ENCODE measurements at places on chromosomes 6 and 20. TPM values are rescaled to one million over a fixed set of nuclear protein-coding genes. Genes with fewer than 3 reads are reported as not detected.

GRCh38 chr6:138765896-138766655, 7.5 kb upstream of the CCDC28A start:
- no peaks in the 10 kb centered on the region for H3K4me1 ChIP-seq
- no peaks in the 10 kb centered on the region for H3K36me3 ChIP-seq
- no peak overlapping the region for H3K4me3 ChIP-seq
- H3K27me3 ChIP-seq, result no peaks in the 10 kb centered on the region

GINS1 gene
- 5.8 TPM for total RNA-seq

TAAR8 gene
- not detected for total RNA-seq

CAGE1 gene
- not detected for total RNA-seq

DNA sequence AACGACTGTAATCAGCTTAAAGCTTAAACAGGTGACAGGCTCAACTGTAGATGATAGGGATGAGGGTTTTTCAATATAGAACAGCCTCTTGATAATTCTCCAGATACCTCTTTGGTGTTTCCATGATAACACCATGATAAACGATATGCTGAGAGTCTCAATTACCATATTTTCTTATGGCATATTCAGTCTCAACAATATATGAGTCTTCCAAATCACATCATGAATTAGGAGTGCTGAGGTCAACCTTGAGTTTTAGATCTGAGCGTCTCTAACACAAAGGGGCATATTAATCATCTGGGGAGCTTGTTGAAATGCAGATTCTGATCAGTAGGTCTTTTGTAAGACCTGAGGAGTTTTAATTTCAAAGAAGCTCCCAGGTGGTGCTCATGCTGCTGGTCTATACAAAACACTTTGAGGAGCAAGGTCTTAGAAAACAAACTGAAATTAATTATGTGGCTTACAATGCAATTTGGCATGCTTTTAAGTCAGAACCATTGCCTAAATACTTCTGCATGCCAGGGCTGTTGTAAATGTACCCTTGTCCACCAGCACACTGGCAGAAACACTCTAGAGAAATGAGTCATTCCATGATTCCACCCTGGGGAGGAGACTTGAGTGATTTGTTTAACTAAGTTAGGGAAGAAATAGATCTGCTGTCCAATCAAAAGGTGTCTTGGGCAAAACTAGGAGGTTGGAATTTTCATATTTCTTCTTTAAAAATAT, 49.6 kb downstream of the PTCHD4 start:
- H3K27ac ChIP-seq, result no peak overlapping the region
- H3K36me3 ChIP-seq, result no peaks in the 10 kb centered on the region
- no peaks in the 10 kb centered on the region for H3K27me3 ChIP-seq
- H3K4me3 ChIP-seq, result no peak overlapping the region
- DNase-seq, result no peak

- no peaks in the 10 kb centered on the region for H3K27me3 ChIP-seq
- H3K27ac ChIP-seq, result no peak overlapping the region
- H3K4me3 ChIP-seq, result no peak overlapping the region
These were observed 95.1 kb upstream of the SIM1 start for GRCh38 chr6:100559859-100560258.

SLC13A3 gene
- total RNA-seq, result not detected

- H3K36me3 ChIP-seq, result no peaks in the 10 kb centered on the region
- no peaks in the 10 kb centered on the region for H3K4me1 ChIP-seq
- DNase-seq, result no peak
- H3K4me3 ChIP-seq, result no peak overlapping the region
- H3K27ac ChIP-seq, result no peak overlapping the region
These were observed 39.5 kb upstream of the PRSS16 start for GRCh38 chr6:27208042-27208441.

GRCh38 chr6:141482796-141483597, 649.7 kb upstream of the GJE1 start:
- no peaks in the 10 kb centered on the region for H3K27me3 ChIP-seq
- H3K4me1 ChIP-seq, result no peaks in the 10 kb centered on the region
- no peak overlapping the region for H3K27ac ChIP-seq
- DNase-seq, result peak; percentile 11
- H3K36me3 ChIP-seq, result no peaks in the 10 kb centered on the region

GRCh38 chr20:21522481-21523280, 8.8 kb upstream of the NKX2-2 start:
- peaks cover 12% of the 10 kb centered on the region for H3K4me1 ChIP-seq
- peaks cover 78% of the 10 kb centered on the region for H3K27me3 ChIP-seq
- no peaks in the 10 kb centered on the region for H3K36me3 ChIP-seq
- H3K27ac ChIP-seq, result no peak overlapping the region

GRCh38 chr20:23257848-23258746, 92.5 kb upstream of the NXT1 start:
- no peaks in the 10 kb centered on the region for H3K4me1 ChIP-seq
- H3K27me3 ChIP-seq, result no peaks in the 10 kb centered on the region
- peak overlapping the region; percentile 60 for H3K27ac ChIP-seq

KCNK16 gene
- total RNA-seq, result not detected

DNA sequence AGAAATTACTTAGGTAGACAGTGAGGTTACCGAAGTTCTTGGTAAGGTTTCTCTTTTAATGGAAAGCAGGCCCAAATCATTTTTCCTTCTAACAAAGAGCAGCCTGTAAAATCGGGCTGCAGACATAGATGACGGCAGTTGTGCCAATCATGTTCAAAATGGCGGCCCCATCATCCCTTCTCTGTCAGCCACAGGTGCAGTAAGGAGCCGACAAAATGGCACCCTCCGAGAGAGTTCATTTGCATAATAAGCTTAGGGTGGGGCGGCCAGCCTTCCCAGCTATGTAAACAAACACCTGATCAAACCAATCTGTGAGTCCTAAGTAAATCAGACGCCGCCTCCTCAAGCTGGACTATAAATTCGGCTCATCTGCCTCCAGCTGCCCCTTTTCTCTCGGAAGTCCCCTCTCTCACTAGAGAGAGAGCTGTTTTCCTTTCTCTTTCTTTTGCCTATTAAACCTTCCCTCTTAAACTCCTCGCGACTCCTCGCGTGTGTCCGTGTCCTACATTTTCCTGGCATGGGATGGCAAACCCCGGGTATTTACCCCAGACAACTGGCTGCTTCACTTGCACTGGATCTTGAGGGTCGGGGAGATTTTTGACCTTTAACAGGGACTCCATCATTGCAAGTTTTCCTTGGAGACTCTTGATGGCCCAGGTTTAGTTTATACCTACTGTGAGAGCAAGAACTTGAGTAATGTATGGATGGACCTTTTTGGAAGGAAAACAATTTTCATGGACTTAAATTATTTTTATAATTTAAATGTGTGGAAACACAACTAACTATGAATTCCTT, 8.9 kb upstream of the DDR1 start:
- H3K27me3 ChIP-seq, result no peaks in the 10 kb centered on the region
- no peaks in the 10 kb centered on the region for H3K36me3 ChIP-seq
- no peak overlapping the region for H3K4me3 ChIP-seq
- no peak overlapping the region for H3K27ac ChIP-seq
- peaks cover 17% of the 10 kb centered on the region for H3K4me1 ChIP-seq

DNA sequence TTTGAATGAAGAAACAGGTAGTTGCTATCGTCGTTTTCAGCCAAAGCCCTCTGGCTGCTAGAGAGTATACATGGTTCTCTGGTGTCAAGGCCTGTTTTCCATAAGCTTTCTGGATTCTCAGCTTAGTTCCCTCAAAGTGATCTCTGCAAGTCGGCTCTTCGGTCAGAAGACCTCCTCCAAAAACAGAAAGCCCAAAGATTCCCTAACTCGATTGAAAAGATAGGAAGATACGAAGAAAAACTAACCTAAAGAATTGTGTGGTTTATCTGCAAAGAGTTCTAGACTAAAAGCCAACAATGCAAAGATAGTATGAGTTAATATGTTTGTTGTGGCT, 545 bp upstream of the ASCC3 start:
- no peaks in the 10 kb centered on the region for H3K27me3 ChIP-seq
- H3K4me3 ChIP-seq, result peak overlapping the region; percentile 62
- peak overlapping the region; percentile 97 for H3K27ac ChIP-seq
- H3K4me1 ChIP-seq, result peaks cover 11% of the 10 kb centered on the region

MYB gene
- total RNA-seq, result not detected

All from stomach (tissue), 19 donors.